ENCODE measurements at places on chromosomes 12 and 14. TPM values are rescaled to one million over a fixed set of nuclear protein-coding genes. Genes with fewer than 3 reads are reported as not detected.

Gene EFS
- total RNA-seq = 21.6 TPM

Gene FAM186B
- 0.32 TPM for total RNA-seq

Gene DACT1
- 4.7 TPM for total RNA-seq

Gene KRT78
- not detected for total RNA-seq

Gene HPD
- 0.52 TPM for total RNA-seq
